ENCODE measurements at places on chromosomes 16 and 17. TPM values are rescaled to one million over a fixed set of nuclear protein-coding genes. Genes with fewer than 3 reads are reported as not detected.

GRCh38 chr17:37818689-37819088 lies 73.8 kb upstream of the HNF1B start:
- peak; percentile 89 for DNase-seq

DNA sequence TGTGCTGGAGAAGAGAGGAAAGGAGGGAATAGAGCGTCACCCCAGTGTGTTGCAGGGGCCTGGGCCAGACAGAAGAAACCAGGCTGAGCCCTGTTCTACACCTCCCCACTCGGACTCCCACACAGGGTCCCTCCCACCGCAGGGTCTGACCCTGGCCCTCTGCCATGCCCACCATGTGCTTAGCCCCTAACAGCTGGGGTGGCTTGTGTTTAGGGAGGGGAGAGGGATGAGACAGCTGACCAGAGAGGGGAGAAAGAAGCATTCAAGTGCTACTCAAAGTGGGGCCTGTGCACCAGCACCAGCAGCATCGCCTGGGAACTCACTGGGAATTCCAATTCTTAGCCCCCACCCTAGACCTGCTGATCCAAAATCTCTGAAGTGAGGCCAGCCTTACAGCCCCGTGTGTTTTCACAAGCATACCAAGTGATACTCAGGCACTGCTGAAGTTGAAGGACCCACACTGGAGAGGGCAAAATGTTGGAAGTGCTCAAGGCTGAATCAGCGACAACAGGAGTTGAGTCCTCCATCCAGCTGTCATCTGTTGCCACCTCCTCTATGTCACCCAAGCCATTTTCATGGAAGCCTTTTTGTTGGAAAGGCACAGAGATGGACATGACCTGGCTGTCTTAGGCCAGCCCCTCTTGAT lies 47.0 kb downstream of the FZD2 start:
- no peak for DNase-seq

DNA sequence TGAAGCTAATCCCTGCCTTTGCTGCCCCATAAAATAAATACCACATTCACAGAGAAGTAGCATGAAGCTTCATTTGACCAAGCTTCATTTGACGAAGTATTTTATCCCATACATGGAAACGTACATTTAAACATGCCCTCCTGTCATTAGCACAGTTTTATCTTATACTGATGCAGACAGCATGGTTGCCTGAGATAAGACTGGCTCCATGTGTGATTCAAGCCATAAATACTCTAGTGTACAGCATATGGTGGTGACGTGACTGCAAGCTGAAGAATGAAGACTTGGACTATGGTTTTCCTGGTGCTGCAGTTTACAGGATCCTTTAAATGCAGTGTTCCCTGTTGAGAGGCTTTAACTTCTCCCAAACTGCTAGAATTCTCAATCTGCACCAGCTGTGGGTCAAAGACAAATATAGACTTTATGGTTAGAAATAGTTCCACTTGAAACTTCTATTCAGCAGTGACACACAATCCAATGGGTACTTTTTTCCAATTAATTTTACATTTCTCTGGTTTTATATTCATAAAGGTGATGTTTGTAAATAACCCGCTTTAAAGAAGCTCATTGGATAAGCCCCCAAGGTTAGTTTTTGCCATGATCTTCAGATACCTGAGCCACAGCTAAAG lies 64.9 kb downstream of the CYB561 start:
- peak; percentile 82 for DNase-seq

DNA sequence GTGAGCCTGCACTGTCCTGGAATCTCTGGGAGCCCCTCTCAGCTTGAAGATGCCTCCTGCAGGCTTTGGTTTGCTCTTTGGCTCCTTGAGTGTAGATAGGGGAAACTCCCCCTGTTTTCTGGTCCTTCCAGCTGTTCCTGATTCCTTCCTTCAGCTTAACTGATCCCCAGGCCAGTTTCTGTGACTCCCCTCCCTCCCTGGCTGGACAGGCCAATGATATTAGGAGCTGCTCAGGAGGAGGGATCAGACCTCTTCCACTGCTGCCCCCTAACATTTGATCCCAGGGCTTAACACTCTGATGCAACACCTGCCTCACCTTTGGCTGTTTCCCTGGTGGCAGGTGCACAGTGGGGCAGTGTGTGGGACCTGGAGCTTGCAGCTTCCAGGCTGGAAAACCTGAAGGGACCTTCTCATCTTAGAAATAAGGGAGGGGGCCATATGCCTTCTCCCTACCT lies at the start of gene TAC4:
Gene TAC4, minus strand, starts transcription at position 51 of the 455 bp plus-strand sequence. CDS start 52 bp downstream, outside the sequence.
- DNase-seq: no peak

- DNase-seq: no peak
Observed at GRCh38 chr17:1996800-1997288, 28.3 kb downstream of the RTN4RL1 start.

DNA sequence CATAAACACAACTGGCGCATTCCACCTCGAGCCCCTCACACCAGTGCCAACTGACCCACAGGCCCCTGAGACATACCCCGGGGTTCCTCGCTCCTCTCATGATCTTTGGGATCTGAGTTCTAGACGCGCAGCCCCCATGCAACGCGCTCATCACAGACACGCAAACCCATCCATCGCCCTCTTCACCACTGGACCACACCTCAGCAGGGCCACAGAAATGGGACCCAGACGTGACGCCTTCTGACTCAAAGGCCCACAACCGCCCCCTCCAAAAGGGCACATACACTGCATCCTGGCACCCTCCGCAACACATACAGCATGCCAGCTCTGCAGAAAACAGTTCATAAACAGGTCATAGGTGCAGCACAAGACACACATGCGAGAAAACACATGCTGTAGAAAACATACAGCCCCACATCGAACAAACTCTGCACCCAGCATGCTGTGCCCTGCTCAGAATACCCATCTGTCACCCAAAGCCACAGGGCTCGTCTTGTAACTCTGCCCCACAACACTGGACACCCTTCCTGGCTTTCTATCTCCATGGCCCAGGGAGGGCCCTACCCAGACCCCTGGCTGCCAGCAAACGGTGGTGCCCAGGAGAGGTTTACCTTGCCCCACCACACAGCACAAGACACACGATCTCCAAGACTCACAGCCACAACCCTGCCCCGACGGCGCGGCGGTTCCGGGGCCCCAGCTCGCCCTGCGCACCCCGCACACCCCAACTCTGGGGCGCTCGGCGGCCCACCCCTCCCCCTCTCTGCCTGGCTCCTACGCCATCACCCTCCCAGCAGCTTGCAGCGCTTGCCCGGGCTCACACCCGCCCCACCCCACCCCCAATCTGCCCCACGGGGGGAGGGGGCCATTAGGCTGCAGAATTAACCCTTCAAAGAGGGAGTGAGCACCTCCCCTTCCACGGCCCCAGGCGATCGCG lies 887 bp downstream of the ZBTB4 start:
- DNase-seq: peak; percentile 18

DNA sequence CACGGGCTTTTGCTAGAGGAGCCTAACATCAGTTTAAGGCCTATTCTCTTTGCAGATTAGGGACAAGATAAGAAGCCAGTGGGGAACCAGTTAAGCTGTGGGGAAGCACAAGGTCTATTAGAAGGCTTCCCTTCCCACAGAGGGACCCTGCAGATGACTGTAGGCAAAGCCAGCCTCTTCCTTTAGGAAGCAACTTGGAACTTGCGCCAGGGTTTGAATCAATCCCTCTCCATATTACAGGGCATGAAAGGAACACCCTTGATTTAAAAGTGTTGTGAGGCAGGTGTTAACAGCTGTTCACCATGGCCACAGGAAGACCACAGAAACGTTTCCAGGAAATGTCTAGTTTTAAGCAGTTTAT lies 77.3 kb downstream of the RPTOR start:
- no peak for DNase-seq

DNA sequence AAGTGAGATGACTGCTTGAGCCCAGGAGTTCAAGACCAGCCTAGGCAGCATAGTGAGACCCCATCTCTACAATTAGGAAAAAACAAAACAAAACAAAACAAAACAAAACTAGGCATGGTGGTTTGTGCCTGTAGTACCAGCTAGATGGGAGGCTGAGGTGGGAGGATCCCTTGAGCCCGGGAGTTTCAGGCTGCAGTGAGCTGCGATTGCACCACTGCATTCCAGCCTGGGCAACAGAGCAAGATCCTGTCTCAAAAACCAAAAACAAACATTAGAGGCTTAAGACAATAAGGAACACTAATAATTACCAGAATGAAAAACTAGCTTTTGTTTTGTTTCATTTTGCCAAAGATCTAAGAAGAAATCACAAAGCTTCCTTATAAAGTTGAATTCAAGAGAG lies 69.2 kb downstream of the GPRC5B start:
- DNase-seq: no peak

DNA sequence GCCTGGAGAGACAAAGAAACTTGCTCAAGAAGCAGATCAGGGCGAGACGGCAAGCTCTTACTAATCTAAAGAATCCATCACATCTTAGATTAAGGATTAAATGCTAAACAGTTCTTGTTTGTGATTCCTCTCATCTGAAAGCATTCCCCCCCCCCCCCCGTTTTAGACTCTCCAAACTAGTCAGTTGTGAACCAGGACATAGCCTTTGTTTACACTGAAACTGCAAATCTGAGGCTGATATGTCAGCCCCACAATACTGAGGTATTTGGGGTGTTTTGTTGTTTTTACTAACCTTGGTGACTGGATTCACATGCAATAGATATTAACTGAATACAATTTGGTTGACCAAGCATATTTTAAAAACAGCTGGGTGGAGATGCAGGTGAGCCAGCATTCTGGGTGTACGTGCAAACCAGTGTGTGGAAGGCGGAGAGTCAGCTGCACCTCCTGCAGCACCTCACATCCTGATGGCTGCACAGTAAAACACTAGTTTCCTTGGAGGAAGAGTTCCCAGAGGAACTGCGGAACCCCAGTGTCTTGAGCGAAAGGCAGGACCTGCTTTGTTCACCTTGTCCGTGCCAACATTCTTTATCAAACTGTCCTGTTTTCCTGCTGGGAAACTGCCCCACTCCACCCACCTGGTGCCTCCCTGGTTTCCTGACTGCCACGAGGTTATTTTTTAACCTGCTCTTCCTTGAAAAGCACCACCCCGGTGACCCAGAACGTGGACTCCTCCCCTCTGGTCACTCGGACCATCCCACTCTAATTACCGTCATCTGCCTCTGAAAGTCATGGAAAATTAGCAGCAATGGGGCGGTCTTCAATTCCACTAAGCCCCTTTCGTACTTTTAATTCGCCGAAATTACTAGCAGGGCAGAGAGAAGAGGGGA lies 1.2 kb upstream of the YPEL2 start:
- DNase-seq: no peak

KCNJ2 gene
- 5.8 TPM for total RNA-seq

OR3A3 gene
- total RNA-seq: not detected

NLGN2 gene
- total RNA-seq: 1.7 TPM

HOXB13 gene
- total RNA-seq: not detected

KRT27 gene
- total RNA-seq: not detected

CLDN7 gene
- total RNA-seq: 1.4 TPM

SLC16A11 gene
- total RNA-seq: not detected

HOXB2 gene
- 2.7 TPM for total RNA-seq

All from IMR-90 (cell line).